ENCODE measurements at places on chromosomes 1 and 21.

DNA sequence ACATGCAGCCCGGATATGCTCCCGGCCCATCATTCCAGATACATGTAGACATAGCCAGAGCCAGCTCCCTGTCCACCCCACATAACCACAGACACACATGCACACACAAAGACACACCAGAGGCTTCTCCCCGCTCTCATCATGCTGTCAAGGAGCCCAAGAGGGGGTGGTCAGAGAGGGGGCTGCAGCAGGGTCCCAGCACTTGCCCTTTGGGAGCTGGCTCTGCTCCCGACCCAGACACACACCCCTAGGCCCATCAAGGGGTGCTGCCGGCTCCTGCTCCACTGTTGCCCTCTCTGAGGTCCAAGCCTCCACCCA, 2.6 kb downstream of the PTAFR start:
- no peak for DNase-seq

DNA sequence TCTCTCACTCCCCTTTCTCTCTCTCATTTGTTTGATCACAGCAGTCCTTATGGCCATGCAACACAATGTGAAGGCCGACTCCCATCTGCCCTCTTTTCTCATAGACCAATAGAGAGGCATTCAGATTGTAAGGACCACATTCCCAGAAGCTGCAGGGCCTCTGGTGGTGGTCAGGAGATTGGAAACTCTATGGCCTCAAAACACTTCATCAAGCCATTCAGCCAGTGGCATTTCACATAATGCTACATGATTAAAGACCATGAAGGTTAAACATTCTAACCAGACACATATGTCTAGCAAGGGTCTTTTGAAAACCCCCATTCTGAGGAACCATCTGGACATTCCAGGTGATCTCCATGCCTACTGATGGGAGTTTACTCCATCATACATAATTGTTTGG, 769.5 kb upstream of the CXADR start:
- no peak for DNase-seq

DNA sequence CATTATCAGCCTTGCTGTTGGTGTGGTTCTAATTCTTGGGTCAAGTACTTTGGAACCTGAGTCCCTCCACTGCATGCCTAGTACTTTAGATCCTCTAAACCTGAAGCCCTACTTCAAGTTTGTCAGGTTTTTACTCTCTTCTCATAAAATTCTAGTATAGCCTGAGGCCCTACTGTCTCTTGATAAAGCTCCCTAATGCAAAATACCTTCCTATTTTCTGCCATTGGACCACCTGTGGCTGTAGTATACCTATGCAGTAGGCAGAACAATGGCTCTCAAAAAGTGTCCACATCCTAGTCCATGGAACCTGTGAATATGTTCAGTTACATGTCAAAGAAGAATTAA, 47.5 kb upstream of the NEK7 start:
- DNase-seq = no peak

GRCh38 chr1:167628741-167629515, 1.1 kb upstream of the RCSD1 start:
- DNase-seq = no peak

DNA sequence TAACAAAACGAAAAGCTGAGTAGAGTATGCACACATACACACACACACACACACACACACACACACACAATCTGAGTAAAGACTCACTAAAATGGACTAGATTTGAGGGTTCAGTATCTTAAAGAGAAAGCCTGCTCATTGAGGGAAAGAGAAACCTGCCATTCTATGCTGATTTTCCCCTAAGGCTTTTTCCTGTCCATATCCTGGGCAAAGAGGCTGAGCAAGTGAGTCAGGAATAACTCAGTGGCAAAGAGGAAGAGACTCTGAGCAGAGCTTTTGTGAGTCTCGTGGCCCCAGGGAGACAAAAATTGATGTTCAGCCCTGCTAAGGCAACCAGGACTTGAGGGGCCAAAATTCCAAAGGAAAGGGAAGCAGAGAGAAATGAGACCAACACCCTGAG, 37.3 kb upstream of the RUNX1 start:
- no peak for DNase-seq

DNA sequence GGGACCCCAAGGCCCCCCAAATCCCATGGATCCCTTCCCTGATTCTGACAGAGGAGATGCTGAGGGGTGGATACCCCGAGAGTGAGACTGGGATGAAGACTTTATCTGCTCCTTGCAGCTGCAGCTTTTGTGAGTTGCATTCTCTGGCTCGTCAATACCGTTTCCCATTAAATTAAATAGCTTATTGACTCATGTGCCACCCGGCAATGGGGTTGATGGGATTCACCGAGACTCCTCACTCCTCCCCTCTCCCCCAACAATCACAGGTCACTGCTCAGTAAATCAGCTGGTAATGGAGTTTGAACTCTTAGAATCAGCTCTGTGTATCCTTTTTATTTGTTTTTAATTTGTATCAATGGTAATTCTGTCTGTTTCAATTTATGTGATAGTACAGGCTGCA, 337.5 kb upstream of the PLXNA2 start:
- DNase-seq = no peak

- DNase-seq = no peak
Observed at GRCh38 chr1:121558514-121558913, 373.7 kb downstream of the SRGAP2C start.

- no peak for DNase-seq
Observed at GRCh38 chr1:212500983-212501382, 68.3 kb downstream of the NENF start.

DNA sequence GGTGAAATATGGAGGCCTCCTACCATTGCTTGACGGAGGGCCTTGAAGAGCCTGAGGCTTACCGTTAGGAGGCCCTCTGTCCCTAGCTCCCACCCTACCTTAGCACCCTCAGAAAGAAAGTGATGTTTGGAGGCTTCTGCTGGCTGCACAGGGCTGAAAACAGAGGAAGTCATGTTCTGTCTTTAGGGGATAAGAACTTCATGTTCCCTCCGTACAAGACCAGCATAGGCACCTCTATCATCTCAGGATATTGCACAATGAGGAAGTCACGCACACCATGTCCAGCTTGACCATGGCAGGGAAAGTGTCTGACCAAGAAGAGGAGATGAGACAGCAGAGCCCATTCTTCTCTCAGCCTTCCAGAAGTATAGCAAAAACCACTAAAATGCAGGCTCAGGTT, 13.8 kb downstream of the ADORA3 start:
- no peak for DNase-seq

DNA sequence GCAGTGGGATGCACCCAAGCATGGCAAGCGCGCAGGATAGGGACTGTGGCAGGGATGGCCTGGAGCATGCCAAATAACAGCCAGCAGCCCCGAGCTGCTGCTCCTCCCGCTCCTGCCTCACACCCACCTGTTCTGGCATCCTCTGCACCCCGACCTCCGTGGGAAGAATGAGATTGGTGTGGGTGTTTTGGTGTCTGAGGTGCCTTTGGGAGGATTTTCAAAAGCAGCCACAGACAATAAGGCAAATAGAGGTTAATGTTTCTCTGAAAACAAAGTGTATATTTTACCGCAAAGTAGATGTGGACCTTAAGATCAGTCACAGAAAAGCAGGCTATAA, 35.5 kb downstream of the IGFN1 start:
- no peak for DNase-seq

DNA sequence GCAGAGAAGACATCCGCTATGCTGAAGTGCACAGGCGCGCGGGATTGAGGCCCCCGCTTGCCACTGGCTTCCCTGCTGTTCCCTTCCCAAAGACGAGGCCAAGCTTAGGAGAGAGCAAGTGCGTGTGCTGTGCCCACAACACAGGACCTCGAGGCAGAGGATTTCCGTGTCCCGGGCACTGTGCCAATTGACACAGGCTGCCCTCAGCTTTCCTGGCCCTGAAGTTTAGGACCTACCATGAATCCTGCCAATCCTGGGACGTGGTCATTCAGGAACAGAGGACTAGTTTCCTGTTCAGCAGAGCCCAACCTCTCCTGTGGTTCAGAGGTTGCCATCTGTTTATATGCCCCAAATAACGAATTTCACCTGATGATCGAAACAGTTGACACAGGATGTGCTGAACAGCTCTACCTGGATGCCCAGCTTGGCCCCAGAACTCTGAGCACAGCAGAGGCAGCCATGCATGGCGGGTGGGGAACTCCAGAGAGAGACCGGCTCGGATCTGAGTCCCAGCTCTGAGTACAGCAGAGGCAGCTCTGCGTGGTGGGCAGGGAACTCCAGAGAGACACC, 22.0 kb downstream of the SLC37A1 start:
- DNase-seq = no peak

- DNase-seq = no peak
Observed at GRCh38 chr21:43762303-43763128, 13.6 kb downstream of the CSTB start.

DNA sequence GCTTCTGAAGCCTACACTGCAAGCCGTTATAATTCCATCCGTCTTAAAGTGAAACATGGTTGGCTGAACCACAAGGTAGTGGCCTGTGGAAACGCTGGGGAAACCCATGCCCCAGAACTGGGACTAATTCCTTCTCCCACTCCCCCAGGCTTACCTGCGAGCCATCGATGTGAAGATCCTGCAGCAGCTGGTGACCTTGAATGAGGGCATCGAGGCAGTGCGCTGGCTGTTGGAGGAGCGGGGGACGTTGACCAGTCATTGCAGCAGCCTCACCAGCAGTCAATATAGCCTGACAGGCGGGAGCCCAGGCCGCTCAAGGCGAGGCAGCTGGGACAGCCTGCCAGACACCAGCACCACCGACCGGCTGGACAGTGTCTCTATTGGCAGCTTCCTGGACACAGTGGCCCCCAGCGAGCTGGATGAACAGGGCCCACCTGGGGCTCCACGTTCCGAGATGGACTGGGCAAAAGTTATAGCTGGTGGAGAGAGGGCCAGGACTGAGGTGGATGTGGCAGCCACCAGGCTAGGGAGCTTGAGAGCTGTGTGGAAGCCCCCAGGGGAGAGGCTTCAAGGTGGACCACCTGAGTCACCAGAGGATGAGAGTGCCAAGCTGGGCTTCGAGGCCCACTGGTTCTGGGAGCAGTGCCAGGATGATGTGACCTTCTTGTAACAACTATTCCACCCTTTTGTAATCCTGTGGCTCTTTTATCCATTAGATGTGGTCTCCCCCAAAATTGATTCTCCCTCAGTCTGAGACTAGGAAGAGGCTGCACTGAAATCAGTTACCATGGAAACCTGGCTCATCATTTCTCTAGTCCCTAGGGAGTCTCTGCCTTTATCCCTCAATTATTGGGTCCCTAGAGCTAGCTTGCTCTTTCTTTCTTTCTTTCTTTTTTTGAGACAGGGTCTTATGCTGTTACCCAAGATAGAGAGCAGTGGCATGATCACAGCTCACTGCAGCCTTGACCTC, 16.7 kb downstream of the LURAP1 start:
- no peak for DNase-seq

GRCh38 chr1:230868736-230869385, 540 bp upstream of the C1orf198 start:
- DNase-seq = no peak

DNA sequence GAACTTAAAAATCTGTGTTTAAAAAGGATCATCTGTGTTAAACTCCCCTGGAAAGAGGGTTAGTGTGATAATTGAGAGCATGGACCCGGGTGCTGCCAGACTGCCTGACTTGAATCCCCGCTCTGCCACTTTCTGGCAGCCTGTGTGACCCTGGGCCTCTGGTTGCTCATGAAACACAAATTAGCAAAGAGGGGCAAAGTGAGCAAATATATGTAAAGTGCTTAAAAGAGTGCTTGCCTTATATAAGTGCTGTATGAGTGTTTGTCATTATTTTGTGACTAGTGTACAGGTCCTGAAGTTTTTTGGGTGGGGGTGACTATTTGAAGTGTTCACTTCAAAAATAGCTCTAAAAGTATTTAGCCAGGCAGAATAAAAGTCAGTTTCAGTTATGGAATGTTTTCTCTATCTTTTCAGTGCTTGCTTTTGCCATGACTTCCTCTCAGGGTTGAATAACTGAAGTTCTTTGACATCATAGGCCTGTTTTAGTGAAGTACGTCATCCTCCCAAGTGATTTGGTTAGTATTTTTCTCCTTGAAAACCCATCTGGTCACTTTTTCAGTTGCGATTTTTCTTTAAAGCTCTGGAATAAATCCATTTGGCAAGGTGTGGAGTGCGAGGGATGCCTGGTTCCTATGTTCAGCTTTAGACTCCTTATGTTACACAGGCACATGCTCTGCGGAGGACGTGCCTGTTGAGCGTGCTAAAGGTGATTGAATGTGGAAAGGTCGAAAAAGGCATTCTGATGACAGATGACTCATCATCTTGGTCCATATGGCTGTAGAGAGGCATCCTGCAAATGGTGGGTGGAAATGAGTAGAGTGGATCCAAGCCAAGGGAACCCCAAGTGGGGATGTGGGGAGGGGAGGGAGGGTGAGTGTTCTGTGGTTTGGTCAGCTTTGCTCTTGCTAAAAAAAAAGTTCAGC, 47.8 kb downstream of the AK4 start:
- DNase-seq = no peak

DNA sequence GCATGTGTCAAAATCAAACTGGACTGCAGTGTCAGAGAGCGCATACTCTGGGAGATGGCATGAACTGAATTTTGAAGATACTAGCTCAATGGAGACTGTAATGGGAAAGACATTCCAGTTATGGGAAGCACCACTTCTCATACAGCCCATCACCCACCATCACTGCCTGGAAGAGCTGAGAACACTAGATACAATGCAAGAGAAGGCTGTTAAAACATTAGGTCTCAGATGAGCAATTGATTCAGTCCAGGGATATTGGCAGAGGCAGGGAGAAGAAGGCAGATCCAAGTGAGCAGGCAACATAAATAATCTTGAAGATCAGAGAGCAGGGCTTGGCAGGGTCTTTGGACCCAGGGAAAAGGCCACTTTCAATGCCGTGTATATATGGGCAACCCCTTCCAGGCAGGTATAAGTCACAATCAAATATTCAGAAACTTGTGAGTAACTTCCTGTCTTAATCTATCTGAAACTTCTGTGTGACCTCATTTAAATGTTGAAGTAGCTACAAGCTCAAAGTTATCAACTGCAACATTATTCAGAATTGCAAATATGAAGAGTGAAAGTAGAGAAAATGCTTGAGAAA, 290.3 kb upstream of the SGIP1 start:
- no peak for DNase-seq

- DNase-seq = no peak
Observed at GRCh38 chr1:3541465-3541864, 69.8 kb downstream of the MEGF6 start.

DNA sequence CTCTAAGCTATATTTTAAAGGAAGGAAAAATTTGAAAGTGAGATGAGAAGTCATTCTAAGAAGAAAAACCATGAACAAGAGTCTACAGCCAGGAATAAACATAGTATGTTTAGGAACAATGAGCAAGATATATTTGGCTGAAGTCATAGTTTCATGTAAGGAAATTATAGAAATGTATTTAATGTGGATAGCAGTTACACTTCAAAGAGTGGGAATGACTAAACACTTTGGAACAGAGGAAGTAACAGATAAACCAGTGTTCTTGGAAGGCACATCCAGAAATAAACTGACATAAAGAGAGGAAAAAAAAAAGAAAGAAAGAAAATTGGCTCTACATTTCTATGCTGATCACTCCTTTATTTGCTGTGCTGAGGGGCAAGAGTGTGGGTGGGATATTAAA, 18.0 kb downstream of the C8A start:
- DNase-seq = no peak

- no peak for DNase-seq
Observed at GRCh38 chr1:237684236-237684635, 206.5 kb downstream of the ZP4 start.

DNA sequence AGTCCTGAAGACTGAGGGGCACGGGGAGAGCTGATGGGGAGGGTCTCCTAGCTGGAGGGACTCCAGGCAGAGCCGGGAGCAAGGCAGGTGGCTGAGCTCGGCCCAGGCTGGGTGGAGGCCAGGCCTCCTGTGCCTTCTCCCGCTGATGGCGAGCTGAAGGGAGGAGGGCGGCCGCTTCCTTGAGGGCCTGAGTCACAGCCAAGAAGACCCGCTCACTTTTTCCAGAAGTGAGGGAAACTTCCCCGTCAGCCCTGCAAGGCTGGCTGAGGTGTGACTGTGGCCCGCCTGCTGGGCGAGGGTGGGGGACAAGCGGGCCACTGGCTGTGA, 1.7 kb upstream of the VWA1 start:
- no peak for DNase-seq
